ENCODE measurements at places on chromosomes 4 and X.

- DNase-seq = no peak
Measured at GRCh38 chr4:142324572-142324971, 521.5 kb downstream of the INPP4B start.

DNA sequence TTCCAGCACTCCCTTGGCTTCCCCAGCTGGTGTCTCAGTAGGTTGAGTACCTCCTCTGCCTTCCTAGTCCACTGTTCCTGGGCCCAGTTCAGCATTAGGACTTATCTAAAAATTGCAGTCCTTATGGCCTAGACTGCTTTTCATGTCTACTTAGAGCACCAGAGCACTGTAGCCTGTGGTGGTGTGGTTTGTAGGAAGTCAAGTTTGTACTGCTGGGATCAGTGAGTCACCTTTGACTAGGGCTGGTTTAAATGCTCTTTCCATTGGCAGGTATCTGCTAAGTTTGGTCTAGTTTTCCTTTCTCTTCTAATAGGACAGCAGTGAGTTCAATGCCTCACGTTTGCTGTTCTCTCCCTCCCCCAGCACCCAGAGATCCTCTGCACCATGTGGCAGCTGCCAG, 233.6 kb upstream of the WDFY3 start:
- no peak for DNase-seq

- DNase-seq = no peak
Measured at GRCh38 chrX:118760025-118760424, 32.6 kb downstream of the IL13RA1 start.

GRCh38 chr4:159052315-159052714, 50.6 kb upstream of the RAPGEF2 start:
- DNase-seq = no peak

DNA sequence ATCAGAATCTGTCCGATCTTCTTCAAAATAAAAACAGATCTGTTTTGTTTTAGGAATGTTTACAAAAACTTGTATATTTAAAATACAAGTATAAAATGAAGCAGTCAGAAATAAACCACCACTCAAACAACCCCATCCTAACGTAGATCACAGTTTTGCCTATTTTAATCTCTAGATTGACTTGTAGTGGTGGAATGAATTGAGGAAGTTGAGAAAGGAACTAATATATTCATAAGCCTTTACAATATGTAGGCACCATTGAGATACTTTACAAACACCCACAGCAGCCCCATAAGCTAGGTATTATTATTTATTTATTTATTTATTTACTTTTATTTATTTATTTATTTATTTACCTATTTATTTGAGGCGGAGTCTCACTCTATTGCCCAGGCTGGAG, 52.3 kb upstream of the KLF3 start:
- DNase-seq = no peak

- no peak for DNase-seq
Measured at GRCh38 chrX:10582945-10583344, 37.4 kb downstream of the MID1 start.

- no peak for DNase-seq
Measured at GRCh38 chrX:96703816-96704215, 19.2 kb downstream of the DIAPH2 start.

GRCh38 chr4:162162672-162163071, 1.1 kb downstream of the FSTL5 start:
- no peak for DNase-seq
